ENCODE measurements at places on chromosomes 7 and 10. TPM values are rescaled to one million over a fixed set of nuclear protein-coding genes. Genes with fewer than 3 reads are reported as not detected.

RBAK gene
- 12.1 TPM for total RNA-seq

RSPH10B2 gene
- 0.43 TPM for total RNA-seq

CLIP2 gene
- total RNA-seq, result 55.7 TPM

ADAM12 gene
- total RNA-seq, result 22.5 TPM

MET gene
- 23.8 TPM for total RNA-seq

LIPN gene
- not detected for total RNA-seq

FAM25G gene
- total RNA-seq, result not detected

DNA sequence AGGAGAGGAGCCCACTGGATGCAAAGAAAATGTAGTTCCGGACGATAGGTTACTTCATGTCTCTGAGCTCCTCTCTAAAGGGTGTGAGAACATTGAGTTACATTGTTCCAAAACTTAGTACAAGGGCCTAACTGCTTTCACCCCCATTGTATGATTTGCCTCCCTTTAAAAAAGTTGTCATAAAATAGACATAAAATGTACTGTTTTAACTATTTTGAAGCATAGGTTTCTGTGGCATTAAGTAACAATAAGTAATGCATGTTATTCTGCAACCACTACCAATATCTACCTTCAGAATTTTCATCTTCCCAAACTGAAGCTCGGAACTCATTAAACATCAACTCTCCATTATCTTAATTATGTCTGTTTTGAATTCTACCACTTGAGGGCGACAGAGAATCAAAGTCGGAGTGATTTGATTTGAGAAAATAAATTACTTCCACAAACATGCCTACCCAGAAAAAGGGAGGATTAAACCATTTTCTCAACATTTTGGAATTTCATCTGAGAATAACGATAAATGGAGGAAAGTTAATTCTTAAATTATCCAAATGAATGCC is 2.7 kb downstream of the IGFBP1 start:
- DNase-seq, result peak; percentile 64

- DNase-seq, result peak; percentile 91
Measured at GRCh38 chr10:97278491-97278989, 13.9 kb downstream of the ARHGAP19 start.

DNA sequence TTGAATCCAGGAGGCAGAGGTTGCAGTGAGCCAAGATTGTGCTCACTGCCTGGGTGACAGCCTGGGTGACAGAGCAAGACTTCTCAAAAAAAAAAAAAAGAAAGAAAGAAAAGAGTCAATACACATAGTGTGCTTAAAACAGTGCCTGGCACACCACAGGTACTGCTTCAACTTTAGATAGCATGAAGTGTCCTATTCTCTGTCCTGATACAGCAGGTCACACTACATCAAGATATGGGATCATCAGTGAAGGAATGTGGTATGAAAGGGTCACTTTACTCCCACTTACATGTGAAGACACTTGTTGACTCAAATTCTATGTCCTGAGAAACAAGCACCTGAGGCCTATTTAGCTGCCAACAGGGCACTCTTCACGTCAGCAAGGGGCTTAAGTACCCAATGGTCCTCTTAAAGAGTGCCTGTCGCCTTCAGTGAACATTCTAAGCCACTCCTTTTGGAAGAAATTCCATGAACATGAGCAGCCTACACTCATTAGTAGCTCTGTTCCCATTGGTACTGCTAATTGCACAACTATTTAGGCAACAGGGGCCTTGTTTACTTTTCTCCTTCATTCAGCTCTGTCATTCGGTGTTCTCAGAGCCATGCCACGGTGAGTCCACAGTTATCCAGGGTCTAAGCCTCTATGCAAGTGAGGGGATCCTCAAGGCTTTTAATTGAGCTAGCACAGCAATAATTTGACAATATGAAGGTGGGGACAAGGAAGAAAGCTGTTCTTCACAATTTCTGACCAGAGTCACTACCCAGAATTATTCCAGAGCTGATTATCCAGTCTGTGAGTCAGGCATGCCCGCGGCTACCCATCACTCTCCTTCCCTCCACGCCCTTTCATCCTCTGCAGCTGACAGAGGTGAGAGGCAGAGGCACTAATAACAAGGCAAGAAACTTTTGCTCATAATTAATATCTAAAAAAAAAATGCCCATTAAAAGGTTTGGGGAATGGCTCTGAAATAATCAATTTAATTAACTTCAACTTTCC is 56.6 kb upstream of the PTN start:
- peak; percentile 43 for DNase-seq

GRCh38 chr7:48182718-48183369 is 11.6 kb downstream of the ABCA13 start:
- peak; percentile 54 for DNase-seq

DNA sequence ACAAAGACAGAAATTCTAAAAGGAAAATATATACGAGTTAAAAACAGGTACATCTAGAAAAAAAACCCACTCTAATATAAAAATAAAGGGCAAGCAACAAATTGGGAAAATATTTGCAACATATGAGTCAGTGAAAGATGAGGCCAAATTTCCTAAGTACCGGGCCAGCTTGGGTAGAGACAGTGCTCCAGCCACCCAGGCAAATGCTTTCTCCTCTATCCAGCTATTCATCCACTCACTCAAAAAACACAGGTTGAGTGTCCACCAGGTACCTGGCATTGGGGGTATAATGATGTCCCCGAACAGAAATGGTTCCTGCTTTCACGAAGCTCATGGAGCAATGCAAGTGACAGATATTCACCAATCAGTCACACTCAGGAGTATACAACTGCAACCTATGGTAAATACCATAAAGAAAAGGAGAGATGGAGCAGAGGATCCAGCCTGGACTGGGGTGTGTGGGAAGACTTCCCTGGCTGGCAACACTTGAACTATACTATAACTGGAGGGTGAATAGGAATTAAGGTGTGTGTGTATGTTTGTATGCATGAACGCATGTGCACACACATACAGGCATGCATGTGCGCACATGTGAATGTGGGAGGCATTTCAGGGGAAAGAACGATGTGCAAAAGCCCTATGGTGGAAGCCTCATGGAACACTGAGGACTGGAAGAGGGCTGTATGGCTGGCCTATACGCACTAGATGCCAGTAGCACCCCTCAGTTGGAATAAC is 2.3 kb downstream of the ARHGAP22 start:
- DNase-seq, result no peak

DNA sequence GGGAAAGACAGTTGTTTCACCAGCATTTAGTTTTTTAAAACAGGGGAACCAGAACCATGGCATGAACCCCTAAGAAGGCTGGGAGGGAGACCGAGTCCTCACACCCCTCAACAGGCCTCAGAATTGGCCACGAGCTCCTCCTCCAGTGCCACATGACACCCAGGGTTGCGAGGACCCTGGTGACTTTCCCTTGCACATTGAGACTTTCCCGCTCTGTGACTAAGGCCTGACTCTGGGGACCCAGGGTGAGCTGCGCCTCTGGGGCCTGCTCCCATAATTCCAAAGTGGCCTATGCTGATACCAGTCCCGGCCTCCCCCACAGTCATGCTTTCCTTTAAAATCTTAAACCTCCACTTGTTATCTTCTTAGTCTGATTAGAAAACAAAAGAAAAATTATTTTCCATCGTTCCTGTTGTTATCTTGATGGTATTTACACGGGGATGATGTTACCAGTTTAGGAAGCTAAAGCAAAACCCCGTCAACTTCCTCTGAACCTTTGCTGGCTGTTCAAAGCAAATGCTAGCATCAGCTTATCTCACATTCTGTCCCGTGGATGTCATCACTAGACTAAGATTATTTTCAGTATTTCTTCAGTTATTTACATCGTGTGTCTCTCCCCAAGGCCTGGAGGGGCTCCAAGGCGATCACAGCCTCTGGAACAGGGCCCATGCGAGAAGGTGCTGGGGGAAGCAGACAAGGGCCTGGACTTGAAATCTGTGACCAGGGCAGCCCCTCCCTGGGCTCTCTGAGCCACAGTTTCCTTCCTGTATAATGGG is 42.1 kb downstream of the FAM53B start:
- DNase-seq, result peak; percentile 85

DNA sequence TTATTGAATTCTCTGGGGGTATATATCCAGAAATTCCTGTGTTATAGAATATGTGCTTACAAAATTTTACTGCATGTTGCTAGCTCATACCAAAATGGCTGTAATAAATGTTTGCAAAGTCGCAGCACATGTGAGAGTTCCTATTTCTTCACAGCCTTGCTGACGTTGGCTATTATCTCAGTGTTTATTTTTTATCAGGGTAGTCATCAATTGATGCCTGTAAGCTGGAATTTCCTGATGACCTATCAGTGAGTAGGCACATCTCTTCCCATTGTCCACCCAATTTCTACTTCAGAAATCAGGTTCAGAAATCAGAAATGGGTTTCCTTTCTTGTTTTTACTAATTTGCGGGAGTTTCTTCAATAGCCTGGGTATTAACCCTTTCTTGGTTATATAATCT is 268.1 kb upstream of the FZD8 start:
- DNase-seq, result peak; percentile 94

GRCh38 chr7:135197343-135197742 is 14.0 kb downstream of the WDR91 start:
- DNase-seq, result no peak

DNA sequence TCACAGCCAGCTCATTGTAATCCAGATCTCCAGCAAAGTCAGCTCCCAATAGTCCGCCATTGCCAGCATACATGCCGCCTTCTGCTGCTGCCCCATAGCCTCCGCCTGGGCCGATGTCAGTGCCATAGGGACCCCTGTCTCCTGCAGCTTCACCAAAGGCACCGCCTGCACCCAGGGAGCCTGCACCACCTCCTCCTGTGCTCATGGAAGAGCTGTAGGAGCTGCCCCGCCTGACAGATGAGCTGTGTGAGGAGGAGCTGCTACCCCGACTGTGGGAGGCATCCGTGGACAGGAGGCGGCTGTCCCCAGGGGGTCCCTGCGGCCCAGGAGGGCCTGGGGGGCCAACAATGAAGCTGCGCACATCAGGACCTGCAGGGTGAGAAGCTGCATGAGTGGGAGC is 51.7 kb downstream of the COL17A1 start:
- DNase-seq, result no peak

GRCh38 chr7:54798530-54798929 is 39.5 kb upstream of the SEC61G start:
- peak; percentile 14 for DNase-seq

Measured in fibroblast of villous mesenchyme (primary cell).